ENCODE measurements at places on chromosomes 2 and 18.

- DNase-seq = no peak
Observed at GRCh38 chr18:50610349-50610748, 50.5 kb downstream of the MAPK4 start.

DNA sequence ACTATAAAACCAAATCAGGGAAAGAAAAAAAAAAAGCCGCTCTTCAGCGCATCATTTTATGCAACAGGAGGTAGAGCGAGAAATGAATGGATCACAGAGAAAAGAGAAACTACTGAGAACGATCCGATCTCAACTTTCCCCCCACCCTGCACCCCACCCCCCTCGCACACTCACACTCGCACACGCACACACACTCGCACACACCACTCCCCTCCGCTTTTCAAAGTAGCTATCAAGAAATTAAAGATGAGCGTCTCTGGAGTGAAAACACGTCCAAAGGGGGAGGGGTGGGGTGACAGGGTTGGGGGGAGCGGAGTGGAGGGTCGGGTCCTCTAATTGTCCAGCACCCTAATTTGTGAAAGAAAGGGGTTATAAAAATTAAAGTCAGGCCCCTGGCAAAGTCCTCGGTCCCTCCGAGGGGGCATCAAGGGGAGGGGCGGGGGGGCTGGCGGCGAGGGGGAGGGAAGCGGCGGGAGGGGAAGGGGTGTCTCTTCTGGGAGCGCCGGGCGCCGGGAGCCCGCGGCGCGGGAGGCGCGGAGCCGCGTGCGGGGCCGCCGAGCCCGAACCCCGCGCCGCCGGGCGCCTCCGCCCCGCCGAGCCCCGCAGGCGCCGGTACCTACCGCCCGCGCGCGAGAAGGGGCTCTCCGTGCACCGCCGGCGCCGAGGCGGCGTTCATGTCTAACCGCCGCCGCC lies 428 bp downstream of the TCF4 start:
- DNase-seq = no peak

GRCh38 chr2:46784278-46784677 lies 131.3 kb downstream of the MCFD2 start:
- no peak for DNase-seq

GRCh38 chr2:193088026-193088425 lies 893.3 kb upstream of the TMEFF2 start:
- no peak for DNase-seq

All from activated naive CD8-positive, alpha-beta T cell treated with anti-CD3 and anti-CD28 coated beads, Interleukin-2, amount 50 U/mL, for 16 hours (primary cell).